Heart left ventricle (tissue), 16 donors: ENCODE measurements at places on chromosomes 12 and 14. TPM values are rescaled to one million over a fixed set of nuclear protein-coding genes. Genes with fewer than 3 reads are reported as not detected.

DNA sequence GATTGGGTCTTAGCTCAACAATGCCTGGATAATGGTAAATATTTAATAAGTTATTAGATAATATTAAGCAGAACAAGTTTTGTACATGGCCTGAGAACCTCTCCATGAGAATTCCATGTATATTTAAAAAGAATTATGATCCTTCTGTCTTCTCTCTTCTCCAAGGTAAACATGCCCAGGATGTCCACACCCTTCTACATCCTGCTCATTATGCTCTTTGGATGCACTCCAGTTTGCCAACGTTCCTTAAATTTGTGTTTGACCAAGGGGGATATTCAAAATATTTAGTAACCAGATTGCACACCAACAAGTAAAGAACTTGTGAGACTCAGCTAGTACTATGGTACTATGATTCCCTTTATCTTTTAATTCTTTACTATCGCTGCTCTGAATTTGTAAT, 44.8 kb upstream of the ERGIC2 start:
- no peaks in the 10 kb centered on the region for H3K27me3 ChIP-seq
- peak overlapping the region; percentile 0 for H3K27ac ChIP-seq
- H3K36me3 ChIP-seq = no peaks in the 10 kb centered on the region
- no peaks in the 10 kb centered on the region for H3K4me1 ChIP-seq

- H3K27me3 ChIP-seq = no peaks in the 10 kb centered on the region
- H3K4me3 ChIP-seq = no peak overlapping the region
- H3K4me1 ChIP-seq = peaks cover 45% of the 10 kb centered on the region
- no peaks in the 10 kb centered on the region for H3K36me3 ChIP-seq
- H3K27ac ChIP-seq = no peak overlapping the region
Observed at GRCh38 chr12:62724947-62725451, 210.0 kb downstream of the PPM1H start.

DNA sequence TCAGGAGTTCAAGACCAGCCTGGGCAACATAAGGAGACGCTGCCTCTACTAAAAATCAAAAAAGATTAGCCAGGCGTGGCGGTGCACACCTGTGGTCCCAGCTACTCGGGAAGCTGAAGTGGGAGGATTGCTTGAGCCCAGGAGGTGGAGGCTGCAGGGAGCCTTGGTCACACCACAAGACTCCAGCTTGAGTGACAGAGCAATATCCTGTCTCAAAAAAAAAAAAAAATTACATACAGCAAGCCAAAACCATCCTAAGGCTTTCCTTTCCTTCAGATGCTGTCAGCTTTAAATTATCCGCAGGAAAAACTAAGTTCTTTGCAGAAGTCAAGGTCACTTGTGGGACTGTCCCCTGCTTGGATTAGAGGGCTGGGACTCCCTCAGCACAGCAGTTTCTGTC, 1.3 kb downstream of the CS start:
- peaks cover 31% of the 10 kb centered on the region for H3K36me3 ChIP-seq

DNA sequence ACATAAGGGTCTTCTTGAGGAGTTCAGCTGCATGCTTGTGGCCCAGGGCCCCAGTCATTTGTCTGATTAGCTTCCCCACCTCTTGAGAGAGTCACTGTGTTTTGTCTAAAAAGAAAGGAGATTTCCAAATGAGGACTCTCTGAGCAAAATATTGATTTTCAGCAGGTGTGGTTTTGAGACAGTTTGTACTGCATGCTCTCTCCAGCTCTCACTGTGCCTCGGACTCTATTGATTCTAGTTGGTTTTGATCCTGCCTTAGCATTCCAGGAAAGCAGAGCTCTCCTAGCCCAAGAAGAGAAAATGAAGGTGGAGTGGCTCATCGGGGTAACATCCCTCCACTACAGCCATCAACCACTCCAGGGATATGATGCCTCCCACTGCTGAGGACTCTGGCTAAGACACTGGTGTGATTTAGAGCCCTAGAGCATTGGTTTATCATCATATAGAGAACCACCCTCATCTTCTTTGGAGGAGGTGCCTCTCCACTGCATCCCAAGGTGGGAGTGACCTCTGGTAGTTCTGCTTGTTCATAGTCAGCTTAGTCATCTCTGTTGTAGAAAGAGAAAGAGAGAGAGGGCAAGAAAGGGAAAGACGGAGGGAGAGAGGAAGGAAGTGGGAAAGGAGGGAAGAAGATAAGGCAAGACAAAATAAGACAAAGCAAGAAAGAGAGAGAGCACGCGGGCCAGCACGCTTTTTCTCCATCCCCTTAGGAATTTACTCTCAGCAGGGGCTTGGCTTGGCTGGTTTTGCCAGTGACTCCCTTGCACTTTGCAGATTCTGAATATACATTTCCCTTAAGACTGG, 365.6 kb downstream of the DPF3 start:
- no peak for DNase-seq
- H3K27me3 ChIP-seq = no peaks in the 10 kb centered on the region
- H3K27ac ChIP-seq = no peak overlapping the region
- H3K4me3 ChIP-seq = no peak overlapping the region

- H3K4me3 ChIP-seq = no peak overlapping the region
- no peaks in the 10 kb centered on the region for H3K4me1 ChIP-seq
Observed at GRCh38 chr14:100432652-100433427, 109.7 kb downstream of the SLC25A47 start.

DNA sequence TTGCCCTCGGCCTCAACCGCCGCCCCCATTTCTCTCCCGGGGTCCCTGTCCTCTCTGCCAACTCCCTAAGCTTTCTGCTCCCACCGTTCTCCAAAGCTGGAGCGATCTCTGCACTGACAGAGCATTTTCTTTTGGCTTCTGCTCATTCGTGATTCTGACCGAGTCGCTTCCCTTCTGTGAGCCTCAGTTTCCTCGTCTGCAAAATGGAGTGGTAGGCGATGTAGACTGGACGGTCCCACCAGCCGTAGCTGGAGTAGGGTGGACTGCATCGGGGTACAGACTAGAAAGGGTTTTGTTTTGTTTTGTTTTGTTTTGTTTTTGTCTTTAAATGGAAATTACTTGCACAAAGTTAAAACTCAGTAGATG, 2.4 kb downstream of the VSX2 start:
- no peak for DNase-seq
- H3K27ac ChIP-seq = no peak overlapping the region
- H3K4me3 ChIP-seq = peak overlapping the region; percentile 39
- no peaks in the 10 kb centered on the region for H3K36me3 ChIP-seq

GRCh38 chr12:78671295-78671694, 193.3 kb upstream of the SYT1 start:
- H3K36me3 ChIP-seq = no peaks in the 10 kb centered on the region
- no peak overlapping the region for H3K4me3 ChIP-seq
- H3K4me1 ChIP-seq = no peaks in the 10 kb centered on the region
- DNase-seq = no peak
- no peaks in the 10 kb centered on the region for H3K27me3 ChIP-seq
- no peak overlapping the region for H3K27ac ChIP-seq

- H3K36me3 ChIP-seq = no peaks in the 10 kb centered on the region
- no peak overlapping the region for H3K27ac ChIP-seq
- no peaks in the 10 kb centered on the region for H3K4me1 ChIP-seq
- no peak overlapping the region for H3K4me3 ChIP-seq
- no peak for DNase-seq
Observed at GRCh38 chr14:91801358-91801757, 66.0 kb downstream of the TC2N start.

The MDGA2 gene
- not detected for total RNA-seq

The OTOGL gene
- total RNA-seq = 0.25 TPM

The PPP1R36 gene
- 0.72 TPM for total RNA-seq
